CD4-positive, alpha-beta T cell treated with Interleukin-17A for 1 hour (primary cell): ENCODE measurements at places on chromosomes 1 and 21.
A peak's percentile ranks its signal among the peaks of the same experiment; 100 is the strongest.

DNA sequence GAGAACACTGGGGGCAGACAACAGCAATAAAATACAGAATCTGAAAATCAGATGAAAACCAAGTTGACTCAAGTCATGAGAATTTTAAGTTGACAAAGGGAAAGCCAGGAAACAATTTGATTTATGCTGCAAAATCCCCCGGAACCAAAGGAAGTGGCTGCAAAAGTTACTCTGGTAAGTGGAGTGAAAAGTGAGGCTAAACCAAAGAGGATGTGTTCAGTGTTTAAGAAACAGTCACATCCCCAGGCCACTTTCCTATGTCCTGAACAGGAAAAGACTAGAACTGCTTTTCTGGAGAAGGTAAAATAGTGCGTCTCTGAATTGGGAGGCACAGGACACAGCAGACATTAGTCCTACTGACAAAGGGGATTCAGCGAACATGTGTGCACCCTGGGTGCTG, 5.9 kb downstream of the TARBP1 start:
- no peak for DNase-seq

- DNase-seq: no peak
Measured at GRCh38 chr21:35974775-35975174, 85.6 kb downstream of the SETD4 start.

GRCh38 chr1:175757381-175758015, 14.1 kb upstream of the TNR start:
- DNase-seq: no peak

DNA sequence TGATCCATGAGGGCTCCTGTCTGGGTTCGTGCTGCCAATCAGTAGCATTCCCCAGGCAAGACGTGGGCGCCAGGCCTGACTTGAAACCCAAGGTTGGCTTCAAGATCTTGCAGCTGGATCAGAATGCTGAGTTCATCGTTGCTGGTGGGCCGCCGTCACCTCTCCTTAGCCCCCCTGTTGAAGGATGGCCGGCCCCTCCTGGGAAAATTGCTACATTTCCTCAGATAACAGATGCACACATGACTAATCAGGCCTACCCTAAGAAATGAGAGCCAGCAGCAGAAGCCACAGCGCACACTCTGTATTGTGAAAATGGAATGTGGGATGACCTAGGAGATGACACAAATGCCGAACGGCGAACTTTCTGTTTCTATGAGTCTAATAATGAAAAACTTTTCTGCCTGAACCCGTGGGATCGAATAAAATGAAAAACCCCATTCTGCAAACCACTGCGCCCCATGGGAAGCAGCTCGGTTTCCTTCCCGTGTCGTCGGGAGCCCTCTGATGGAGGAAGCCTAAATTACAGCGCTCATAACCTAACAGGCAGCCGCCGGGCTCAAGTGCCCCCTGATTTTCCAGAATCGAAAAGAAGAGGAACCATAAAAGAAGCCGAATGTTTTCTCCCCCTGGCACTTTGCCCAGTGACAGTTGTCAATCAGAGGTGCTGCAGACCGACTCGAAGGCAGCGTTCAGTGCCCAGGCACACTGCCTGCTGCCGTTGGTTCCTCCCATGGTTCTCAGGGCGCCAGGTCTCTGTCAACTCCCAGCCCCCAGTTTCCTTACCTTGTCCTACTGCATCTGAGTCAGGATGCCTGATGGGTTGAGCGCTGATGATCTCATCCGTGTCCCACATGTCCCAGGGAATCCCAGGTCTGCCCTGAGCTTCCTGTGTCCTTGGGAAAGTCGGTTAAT, 38.2 kb upstream of the H6PD start:
- peak; percentile 56 for DNase-seq

- no peak for DNase-seq
Measured at GRCh38 chr1:203129501-203130231, 2.1 kb downstream of the ADORA1 start.

DNA sequence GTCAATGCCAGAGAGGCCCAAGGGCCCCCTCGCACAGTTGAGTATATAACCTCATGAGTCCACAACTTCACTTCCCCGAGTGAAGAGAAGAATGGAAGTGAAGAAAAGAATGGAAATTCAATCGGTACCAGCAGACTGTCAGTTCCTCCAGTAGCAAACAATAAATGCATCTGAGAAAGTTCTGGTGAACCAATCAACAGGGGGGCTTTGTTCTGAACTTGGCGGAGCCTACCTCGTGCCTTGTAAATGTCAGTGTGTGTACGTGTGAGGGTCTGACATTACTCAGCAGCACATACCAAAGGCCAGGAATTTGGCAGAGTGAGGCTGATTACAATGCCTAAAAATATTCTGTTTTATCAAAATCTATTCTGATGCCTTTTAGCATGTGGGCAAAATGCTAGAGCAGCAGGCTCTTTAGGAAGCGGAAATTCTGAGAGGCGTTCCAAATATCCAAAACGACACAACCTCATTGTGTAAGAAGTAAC, 238.5 kb downstream of the LTN1 start:
- DNase-seq: no peak

DNA sequence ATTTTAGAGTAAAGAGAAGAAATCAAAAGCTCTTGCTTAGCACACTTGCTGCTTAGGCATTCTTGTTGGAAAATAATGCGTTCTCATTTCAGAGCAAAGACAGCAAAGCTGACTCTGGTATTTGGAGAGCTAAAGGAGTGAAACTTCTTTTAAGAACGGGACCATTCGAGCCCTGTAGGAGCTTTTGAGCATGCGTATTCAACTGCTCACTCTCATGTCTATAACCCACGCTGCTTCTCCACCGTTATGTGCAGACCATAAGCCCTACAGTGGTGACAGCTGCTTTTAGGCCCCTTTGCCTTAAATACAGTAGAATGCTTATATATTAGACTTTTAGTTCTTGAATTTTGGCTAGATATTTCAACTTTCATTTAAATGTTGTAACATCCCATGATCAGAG, 214.2 kb upstream of the CACYBP start:
- DNase-seq: no peak

DNA sequence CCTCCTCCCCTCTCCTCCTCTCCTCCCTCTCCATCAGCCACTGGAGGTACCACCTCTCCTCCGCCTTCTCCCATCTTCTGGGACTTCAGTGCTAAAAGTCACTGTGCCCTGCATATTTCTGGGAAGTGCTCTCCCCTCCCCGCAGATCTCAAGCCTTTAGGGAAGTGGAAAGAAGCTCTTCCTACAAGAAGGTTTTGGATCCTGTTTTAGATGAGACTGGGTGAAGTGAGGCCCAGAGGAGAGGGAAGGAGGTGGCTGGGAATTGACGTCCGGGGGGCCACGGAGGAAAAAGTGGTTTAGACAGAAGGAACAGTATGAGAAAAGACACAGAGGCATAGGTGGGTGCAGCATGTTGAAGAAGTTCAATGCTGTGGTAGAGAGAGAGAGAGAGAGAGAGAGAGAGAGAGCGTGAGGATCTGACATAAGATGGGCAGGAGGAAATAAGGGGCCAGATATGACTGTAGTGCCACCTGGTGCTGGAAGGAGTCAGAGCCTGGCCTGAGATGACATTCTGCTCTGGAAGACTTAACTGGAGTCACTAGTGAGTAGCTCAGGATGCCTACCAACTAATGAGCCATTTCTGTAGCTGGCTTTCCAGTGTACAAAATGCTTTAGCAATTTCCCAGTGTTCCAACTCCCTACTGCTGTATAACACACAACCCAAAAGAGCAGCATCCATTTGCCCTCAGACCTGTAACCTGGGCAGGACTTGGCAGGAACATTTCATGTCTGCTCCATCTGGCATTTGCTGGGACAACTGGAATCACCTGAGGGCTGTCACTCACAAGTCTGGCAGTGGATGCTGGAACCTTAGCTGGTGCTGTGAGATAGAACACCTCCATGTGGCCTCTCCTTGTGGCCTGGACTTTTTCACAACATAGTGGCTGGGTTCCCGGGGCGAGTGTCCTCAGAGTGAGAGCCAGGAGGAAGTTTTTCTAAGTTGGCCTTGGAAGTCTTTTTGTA, 16.6 kb upstream of the ZSCAN20 start:
- DNase-seq: peak; percentile 50

- no peak for DNase-seq
Measured at GRCh38 chr1:200180821-200181220, 153.3 kb downstream of the NR5A2 start.

DNA sequence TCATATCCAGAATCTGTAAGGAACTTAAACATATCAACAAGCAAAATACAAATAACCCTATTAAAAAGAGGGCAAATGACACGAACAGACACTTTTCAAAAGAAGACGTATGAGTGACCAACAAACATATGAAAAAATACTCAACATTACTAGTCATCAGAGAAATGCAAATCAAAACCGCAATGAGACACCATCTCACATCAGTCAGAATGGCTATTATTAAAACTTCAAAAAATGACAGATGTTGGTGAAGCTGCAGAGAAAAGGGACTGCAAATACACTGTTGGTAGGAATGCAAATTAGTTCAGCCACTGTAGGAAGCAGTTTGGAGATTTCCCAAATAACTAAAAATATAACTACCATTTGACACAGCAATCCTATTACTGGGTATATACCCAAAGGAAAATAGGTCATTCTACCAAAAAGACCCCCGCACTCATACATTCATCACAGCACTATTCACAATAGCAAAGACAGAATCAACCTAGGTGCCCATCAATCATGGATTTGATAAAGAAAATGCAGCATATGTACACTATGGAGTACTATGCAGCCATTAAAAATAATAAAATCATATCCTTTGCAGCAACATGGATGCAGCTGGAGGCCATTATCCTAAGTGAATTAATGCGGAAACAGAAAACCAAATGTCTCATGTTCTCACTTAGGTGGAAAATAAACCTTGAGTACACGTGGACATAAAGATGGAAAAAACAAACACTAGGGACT, 230.1 kb upstream of the RAB4A start:
- no peak for DNase-seq

GRCh38 chr21:46436621-46437020, 22.1 kb upstream of the DIP2A start:
- DNase-seq: no peak

DNA sequence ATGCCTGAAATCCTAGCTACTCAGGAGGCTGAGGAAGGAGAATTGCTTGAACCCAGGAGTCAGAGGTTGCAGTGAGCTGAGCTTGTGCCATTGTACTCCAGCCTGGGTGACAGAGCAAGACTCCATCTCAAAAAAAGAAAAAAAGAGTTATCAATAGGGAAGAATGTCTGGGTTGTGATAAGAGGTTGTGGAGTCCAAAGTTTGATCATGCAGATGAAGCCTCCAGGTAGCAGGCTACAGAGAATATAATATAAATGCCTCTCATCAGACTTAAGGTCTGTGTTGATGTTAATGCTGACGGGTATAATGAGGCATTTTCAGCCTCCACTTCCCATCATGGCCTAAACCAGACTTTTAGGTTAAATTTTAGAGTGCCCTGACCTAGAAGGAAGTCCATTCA, 24.6 kb downstream of the TLR5 start:
- DNase-seq: no peak

GRCh38 chr1:31959521-31960340, 21.6 kb upstream of the PTP4A2 start:
- no peak for DNase-seq

DNA sequence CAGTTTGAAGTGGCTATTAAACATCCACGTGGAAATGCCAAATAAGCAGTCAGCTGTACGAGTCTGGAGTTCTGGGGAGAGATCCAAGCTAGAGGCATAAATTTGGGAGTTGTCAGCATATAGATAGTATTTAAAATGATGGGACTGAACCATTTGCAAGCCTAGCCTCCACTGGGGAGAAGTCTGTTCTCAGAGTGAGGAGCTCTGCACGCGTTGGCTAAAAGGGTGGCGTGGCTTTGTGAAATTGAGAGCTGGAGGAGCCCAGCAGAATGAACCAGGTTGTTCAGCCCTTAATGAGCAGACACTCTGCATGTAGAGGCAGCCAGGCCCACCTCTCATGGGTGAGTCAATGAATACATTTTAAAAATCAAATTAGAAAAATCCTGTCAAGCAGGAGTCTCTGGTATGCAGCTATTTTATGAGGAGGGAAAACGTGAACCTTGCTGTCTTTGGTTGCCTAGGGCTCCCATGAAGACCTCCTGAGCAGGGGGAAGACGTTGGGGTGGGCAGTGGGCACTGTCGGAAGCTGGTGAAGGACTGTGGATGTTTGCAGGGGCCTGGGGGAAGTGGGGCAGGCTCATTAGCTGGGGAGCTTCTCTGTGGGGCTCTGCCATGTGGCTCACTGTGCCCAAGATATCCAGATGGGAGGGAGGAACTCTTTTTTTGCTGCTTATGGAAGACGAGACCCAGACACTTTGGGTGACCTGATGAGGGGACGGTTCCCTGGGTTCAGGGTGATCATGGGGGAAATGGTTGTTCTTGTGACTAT, 18.8 kb downstream of the TMCC2 start:
- no peak for DNase-seq

GRCh38 chr1:41868241-41868998, 50.3 kb downstream of the HIVEP3 start:
- peak; percentile 57 for DNase-seq

GRCh38 chr1:94790246-94790645, 29.9 kb upstream of the SLC44A3 start:
- no peak for DNase-seq

- no peak for DNase-seq
Measured at GRCh38 chr21:33901412-33902288, 14.0 kb downstream of the ATP5PO start.

- no peak for DNase-seq
Measured at GRCh38 chr1:4655674-4656532, 1.5 kb downstream of the AJAP1 start.

- no peak for DNase-seq
Measured at GRCh38 chr1:197224160-197224559, 43.9 kb upstream of the CRB1 start.

GRCh38 chr1:217137210-217137881, 414.1 kb upstream of the ESRRG start:
- DNase-seq: no peak

GRCh38 chr1:175871647-175872046, 128.3 kb upstream of the TNR start:
- DNase-seq: no peak

DNA sequence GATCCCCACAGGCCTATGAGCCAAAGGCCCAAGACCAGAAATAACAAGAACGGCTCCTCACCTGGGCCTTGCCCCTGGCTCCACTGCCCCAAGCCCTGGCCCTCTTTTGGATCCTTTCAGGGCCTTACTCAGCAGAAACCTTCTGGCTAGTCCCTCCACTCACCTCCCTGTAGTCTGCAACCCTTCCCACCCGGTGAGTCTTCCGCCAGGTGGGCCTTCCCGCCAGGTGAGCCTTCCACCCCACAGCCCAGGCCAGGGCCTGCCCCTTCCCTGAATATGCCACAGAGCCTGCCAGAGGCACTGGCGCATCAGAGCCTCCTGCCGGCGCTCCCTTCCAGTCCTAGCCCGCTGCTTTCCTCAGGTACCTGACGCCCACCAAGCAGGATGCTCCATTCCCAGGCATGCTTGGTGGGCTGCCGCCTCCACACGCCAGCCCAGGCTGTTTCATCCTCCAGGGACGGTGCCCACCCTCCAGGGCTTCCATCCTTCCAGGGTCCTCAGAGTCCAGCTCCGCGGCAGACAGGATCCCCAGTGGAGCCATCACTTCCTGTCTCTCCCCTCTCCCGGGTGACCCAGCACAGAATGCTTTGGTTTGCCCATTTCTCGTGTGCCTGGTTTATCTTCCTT, 20.9 kb downstream of the LHX4 start:
- DNase-seq: no peak

- no peak for DNase-seq
Measured at GRCh38 chr1:211534545-211535291, 42.8 kb upstream of the RD3 start.
